ENCODE measurements at places on chromosomes 16 and 17.
A peak's percentile ranks its signal among the peaks of the same experiment; 100 is the strongest.

- DNase-seq, result no peak
These were observed 7.9 kb downstream of the ENGASE start for GRCh38 chr17:79082311-79083190.

GRCh38 chr17:82338858-82339633 lies 5.5 kb upstream of the SECTM1 start:
- DNase-seq, result peak; percentile 83

- no peak for DNase-seq
These were observed 21.0 kb upstream of the AGRP start for GRCh38 chr16:67504031-67505021.

DNA sequence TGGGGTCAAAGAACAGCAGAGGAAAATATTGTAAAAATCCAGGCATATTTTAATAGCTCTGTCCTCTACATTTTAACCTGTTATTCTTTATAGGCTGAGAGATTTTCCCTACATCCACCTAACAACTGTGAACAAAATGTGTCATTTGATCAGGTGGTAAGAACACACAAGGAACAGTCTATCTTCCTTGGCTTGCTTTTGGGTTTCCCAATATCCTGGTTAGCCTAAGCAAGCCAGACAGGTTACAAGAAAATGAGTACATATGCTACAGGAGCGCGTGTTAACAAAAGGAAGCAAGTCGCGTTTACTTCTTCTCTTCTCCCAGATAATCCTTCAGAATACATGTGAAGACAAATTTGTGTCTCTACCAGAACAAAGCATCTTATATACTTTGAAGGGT lies 31.0 kb upstream of the PITPNM3 start:
- no peak for DNase-seq

GRCh38 chr17:39096508-39097149 lies 54.8 kb downstream of the PLXDC1 start:
- DNase-seq, result no peak

DNA sequence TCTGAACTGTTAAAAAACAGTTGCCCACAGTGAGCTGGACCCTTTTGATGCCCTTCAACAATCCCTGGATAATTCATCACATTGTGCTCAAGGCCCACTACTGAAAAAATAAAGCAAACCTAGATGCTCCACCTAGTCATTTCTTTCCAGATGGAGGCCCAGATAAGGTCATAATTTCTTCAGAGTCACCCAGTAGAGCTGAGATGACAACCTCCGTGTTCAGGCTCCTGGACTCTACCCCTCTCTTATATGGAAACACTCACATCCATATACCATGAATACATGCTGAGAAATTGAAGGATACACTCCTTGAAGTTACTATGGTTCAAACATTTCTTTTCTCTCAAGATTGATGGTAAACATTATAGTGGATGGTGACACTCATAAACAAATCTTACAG lies 2.7 kb upstream of the ABCA3 start:
- DNase-seq, result no peak

- no peak for DNase-seq
These were observed 236.8 kb downstream of the MSI2 start for GRCh38 chr17:57493171-57493570.

- DNase-seq, result no peak
These were observed 1.8 kb downstream of the NOXO1 start for GRCh38 chr16:1979271-1980029.

GRCh38 chr17:80956321-80957190 lies 35.1 kb upstream of the CHMP6 start:
- no peak for DNase-seq

GRCh38 chr17:418421-418751 lies 65.8 kb upstream of the RPH3AL start:
- no peak for DNase-seq

GRCh38 chr17:32258383-32259140 lies 7.1 kb upstream of the RHBDL3 start:
- no peak for DNase-seq

DNA sequence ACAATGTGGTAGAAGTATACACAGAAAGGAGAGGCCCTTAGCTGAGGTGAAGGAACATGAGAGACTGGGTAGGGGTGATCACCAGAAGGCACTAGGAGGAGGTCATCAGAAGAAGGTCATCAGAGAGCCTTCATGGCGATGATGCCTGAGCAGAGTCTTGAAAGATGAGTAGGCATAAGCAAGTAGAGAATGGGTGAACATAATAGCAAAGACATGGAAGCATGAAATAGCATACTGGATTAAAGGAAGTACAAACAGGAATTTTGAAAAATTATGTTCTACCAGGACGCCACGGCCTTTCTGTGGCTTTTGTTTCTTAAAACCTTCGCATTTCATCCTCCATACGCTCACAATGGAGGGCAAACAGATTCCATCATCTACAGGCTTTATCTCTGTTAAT lies 2.9 kb downstream of the IKZF3 start:
- DNase-seq, result no peak

DNA sequence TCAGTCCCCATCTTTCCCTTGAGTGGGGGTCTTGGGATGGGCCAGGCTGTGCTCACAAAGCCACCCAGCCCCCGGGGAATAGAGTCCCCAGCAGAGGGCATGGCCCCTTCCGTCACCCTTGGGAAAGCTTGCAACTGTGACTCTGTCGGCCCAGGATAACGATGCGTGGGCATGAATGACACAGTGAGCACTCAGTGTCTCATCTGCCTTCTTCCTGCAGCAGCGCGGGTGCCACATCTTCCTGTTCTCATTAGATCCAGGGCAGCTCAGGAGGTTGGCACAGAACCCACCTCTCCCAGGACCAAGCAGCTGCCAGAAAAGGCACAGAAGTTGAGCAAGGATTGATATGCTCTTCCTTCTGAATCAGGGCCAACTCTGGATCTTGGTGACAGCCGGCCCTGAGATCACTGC lies 84.7 kb downstream of the MRC2 start:
- DNase-seq, result peak; percentile 26

GRCh38 chr16:59058250-59058649 lies 324.1 kb upstream of the GOT2 start:
- no peak for DNase-seq

GRCh38 chr17:279331-279730 lies 73.3 kb downstream of the RPH3AL start:
- no peak for DNase-seq

- DNase-seq, result no peak
These were observed 7.6 kb downstream of the PER1 start for GRCh38 chr17:8144401-8145231.

- no peak for DNase-seq
These were observed 1686.8 kb downstream of the TP53TG3F start for GRCh38 chr16:35146031-35146710.

GRCh38 chr16:27235938-27236245 lies 32.6 kb downstream of the KDM8 start:
- DNase-seq, result no peak

GRCh38 chr16:5321930-5322329 lies 224.3 kb upstream of the EEF2KMT start:
- DNase-seq, result no peak

DNA sequence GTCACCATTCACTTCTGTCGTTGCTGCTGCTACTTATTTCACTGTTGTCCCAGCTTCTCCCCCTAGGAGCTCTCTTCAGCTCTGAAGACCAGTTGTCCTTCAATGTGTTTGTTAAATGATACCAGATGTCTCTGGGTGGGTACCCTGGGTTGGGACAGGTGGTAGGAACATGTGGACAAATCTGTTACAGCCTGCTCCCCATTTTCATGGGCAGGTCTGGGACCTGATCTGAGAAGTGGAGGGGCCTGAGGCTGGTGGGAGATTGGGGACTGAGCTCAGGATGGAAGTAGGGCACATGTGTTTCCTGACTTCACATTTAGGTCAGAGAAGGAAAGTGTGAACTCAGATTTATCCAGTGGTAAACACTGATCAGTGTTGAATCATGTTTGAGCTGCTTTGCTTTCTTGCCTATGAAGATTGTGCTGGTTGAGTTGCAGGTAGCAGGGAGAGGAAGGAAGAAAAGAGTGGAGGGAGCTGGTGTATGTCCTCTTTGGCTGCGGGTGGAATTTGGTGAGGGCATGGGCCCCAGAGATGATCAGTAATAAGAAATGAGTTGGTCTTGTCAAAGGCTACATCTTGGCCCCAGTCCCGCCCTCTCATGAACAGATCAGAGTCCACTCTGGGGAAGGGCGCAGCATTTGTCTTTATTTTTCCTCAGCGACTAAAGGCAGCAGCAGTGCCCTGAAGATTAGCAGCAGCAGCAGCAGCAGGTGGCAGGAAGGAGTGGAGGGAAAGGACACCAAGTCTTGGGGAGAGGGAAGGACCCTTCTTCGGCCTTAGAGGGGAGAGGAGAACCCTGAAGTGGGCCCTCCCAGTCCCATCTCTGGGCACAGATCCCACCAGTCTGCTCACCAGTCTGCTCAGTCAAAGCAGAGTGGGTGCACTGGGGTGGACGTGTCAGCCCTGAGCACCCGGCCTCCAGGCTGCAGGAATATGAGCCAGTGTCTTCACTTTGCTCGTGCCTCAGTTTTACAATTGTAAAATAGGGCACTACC lies 6.1 kb upstream of the EFTUD2 start:
- no peak for DNase-seq

DNA sequence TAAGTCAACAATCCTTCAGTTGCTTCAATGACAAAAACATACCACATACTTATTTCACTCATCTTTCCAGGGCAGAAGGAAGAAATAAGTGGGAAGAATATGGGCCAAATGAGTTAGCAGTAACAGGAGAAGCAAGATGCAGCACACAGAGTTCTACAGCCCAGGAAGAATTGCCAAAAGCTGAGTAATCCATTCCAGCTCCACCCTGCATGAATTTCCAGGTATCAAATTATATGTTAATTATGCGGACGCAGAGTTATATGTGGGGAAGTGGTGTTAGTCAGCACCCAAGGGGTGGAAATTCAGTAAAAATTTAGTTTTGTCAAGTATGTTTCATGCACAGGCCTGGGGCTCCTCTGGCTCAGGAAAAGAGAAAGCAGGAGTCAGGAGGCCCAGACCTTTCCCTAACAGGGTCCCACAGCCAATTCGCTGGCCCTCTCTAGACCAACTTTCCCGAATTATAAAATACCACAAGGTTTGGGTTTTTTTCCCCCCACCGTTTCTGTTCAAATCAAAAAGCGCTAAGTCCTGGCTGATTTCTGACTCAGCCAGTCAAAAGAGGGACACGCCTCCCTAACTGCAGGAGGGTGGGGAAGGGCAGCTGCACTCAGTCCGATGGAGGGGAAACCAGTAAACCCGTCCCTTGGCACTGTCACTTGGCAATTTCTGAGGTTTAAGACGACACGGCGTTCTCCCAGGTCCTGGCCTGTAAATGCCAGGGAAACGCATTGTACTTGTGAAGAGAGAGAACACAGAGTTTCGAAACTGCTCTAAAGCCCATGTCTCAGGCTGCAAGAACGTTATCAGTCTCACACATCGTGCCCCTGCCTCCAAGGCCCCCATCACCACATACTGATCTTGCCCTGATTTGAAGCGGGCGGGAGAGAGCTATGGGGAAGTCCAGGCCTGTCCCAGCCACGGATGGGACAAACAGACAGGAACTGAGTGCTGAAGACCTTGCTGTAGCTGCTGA lies 58.1 kb downstream of the ZFHX3 start:
- DNase-seq, result no peak

DNA sequence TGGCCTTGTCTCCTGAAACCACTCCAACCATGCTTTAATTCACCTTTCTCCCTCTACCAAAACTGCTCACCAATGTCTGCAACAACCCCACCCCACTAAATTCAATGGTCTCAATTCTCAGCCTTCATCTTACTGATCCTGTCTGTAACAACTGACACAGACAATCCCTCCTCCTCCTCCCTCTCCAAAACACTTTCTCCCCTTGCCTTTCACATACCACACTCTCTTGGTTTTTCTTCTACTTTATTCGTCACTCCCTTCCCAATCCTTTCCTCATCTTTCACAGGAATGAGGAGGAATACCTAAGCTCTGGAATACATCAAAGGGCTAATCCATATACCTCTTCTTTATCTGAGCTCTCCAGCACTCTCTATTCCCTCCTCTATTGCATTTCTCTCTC lies 65.4 kb downstream of the STH start:
- no peak for DNase-seq

GRCh38 chr17:27862004-27862403 lies 31.2 kb downstream of the LYRM9 start:
- no peak for DNase-seq

GRCh38 chr17:77957235-77957856 lies 1.2 kb upstream of the TNRC6C start:
- no peak for DNase-seq

GRCh38 chr17:6910987-6911603 lies 79.6 kb upstream of the TEKT1 start:
- no peak for DNase-seq

DNA sequence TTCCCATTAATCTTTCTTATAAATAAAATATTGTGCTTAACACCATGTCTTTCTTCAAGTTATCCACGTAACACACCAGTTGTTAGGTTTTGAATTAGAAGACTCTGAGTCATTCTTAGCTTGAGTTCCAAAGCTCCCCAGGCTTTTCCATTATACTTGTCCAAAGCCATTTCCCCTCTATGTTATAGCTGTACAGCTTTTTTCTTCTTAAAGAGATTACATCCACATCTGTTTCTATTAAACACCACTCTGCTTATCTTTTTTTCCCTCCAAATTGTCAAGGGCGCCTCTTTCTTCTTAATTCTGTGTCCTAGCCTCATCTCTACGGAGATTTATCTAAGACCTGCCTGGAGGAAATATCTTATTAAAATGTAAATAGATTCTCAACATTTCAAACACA lies 139.4 kb upstream of the CPHXL start:
- DNase-seq, result no peak

- no peak for DNase-seq
These were observed 709 bp upstream of the MRPL28 start for GRCh38 chr16:370979-371514.

DNA sequence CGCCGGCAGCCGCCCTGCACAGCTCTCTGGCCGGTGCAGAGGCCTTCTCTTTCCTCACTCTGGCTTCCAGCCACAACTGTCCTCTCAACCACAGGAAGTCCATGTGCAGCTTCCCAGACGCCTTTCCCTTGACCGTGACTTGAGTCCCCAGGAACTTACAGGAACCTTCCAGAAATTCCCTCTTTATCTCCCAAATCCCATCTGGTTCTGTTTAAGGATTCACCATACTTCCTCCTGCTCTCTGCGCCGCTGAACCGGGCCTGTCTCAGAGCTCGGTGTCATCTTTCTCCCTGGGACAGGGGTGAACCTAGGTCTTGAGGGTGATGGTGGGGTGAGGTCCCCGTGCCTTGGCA lies 65.2 kb upstream of the ZNF469 start:
- no peak for DNase-seq

DNA sequence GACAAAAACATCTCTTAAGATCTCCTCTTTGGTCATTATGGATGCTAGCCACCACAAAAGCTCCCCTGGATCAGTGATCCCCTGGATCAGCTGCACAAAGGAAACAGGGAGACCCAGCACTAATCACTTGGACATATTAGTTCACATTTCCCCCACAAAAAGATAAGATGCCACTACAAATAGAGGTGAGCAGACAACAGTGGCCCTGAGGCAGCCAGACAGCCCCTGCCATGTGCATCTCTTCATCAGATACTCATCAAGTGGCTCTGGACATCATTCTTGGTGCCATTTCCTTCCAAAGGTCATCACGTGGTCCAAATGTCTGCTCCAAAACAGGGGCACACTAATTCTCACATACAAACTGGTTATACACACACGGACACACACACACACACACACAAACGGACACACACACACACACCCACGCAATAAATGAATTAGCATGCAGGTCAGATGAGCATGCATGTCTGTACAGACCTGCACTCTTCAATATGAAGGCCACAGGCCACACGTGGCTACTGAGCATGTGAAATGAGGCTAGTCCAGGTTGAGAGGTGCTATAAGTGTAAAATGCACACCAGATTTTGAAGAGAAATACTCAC lies 4.1 kb downstream of the USP36 start:
- no peak for DNase-seq

GRCh38 chr17:19905502-19905901 lies 37.8 kb upstream of the ULK2 start:
- no peak for DNase-seq

Measured in caudate nucleus (tissue), 63 donors.